ENCODE measurements at places on chromosomes 6 and 20. TPM values are rescaled to one million over a fixed set of nuclear protein-coding genes. Genes with fewer than 3 reads are reported as not detected.

Gene TRIM40
- polyA plus RNA-seq: not detected

Gene BNIP5
- polyA plus RNA-seq: not detected

Gene KIAA1586
- polyA plus RNA-seq: 2.3 TPM

Gene OPN5
- polyA plus RNA-seq: not detected

Gene RAET1E
- 0.22 TPM for polyA plus RNA-seq

Gene CRISP3
- not detected for polyA plus RNA-seq

Gene APOM
- 4.8 TPM for polyA plus RNA-seq

Gene ZSCAN23
- 2.3 TPM for polyA plus RNA-seq

Gene COL10A1
- 0.15 TPM for polyA plus RNA-seq

Gene LSM2
- polyA plus RNA-seq: 40.3 TPM

Gene DHX16
- polyA plus RNA-seq: 44.5 TPM

Gene EYS
- polyA plus RNA-seq: 0.04 TPM

Gene GRIK2
- 30.0 TPM for polyA plus RNA-seq

Gene LST1
- polyA plus RNA-seq: 0.18 TPM

Gene RNF8
- polyA plus RNA-seq: 18.3 TPM

Gene FAM83D
- polyA plus RNA-seq: 40.1 TPM

Gene MYL9
- 673 TPM for polyA plus RNA-seq

Gene CCDC170
- polyA plus RNA-seq: 0.12 TPM

Gene SLC35B3
- polyA plus RNA-seq: 33.1 TPM

Gene OGFR
- 25.6 TPM for polyA plus RNA-seq

Gene TFAP2A
- 12.6 TPM for polyA plus RNA-seq

Gene BHLHE23
- polyA plus RNA-seq: not detected

Gene KIF13A
- polyA plus RNA-seq: 47.9 TPM

Gene ENPP4
- polyA plus RNA-seq: 0.63 TPM

Gene NELFCD
- polyA plus RNA-seq: 79.6 TPM

Gene RGS17
- 0.09 TPM for polyA plus RNA-seq

Gene APOBEC2
- not detected for polyA plus RNA-seq

Gene BPIFB4
- not detected for polyA plus RNA-seq

Gene CD2AP
- 5.8 TPM for polyA plus RNA-seq

Gene TTLL9
- polyA plus RNA-seq: 0.18 TPM

Gene BPIFB2
- polyA plus RNA-seq: not detected

Gene EIF2S2
- polyA plus RNA-seq: 135 TPM

Gene RXRB
- polyA plus RNA-seq: 67.9 TPM

All from BJ (cell line).